ENCODE measurements at places on chromosomes 7 and 10.
A peak's percentile ranks its signal among the peaks of the same experiment; 100 is the strongest.

GRCh38 chr10:51217505-51217904 is 143.2 kb downstream of the PRKG1 start:
- H3K4me3 ChIP-seq = no peak overlapping the region
- no peak for DNase-seq
- no peaks in the 10 kb centered on the region for H3K27me3 ChIP-seq
- no peak overlapping the region for H3K27ac ChIP-seq

GRCh38 chr7:89796481-89796880 is 357.8 kb upstream of the STEAP1 start:
- H3K27me3 ChIP-seq = no peaks in the 10 kb centered on the region
- no peaks in the 10 kb centered on the region for H3K36me3 ChIP-seq
- no peak overlapping the region for H3K27ac ChIP-seq
- no peak overlapping the region for H3K4me3 ChIP-seq
- DNase-seq = no peak

DNA sequence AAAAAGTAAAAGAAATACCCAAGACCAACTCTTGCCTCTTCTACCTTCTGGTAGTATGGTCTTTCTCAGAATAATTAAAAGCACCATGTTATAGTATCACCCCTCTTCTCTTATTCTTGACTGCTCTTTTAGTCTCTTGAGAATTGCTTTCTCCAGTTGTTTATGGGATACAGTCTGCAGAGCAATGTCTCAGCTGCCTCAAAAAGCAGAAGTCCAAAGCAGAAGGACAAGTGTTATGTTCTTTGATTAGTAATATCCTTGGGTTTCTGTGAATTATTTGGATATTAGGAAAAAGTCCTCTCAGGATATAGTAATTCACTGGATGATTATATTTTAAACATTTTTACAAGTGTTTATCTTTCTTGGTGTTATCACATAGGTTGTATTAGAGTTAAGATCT is 7.4 kb downstream of the TAS2R41 start:
- no peak overlapping the region for H3K4me3 ChIP-seq
- H3K4me1 ChIP-seq = no peaks in the 10 kb centered on the region
- no peak for DNase-seq
- no peaks in the 10 kb centered on the region for H3K36me3 ChIP-seq
- no peaks in the 10 kb centered on the region for H3K27me3 ChIP-seq
- no peak overlapping the region for H3K27ac ChIP-seq

- H3K27ac ChIP-seq = no peak overlapping the region
- H3K4me1 ChIP-seq = peaks cover 13% of the 10 kb centered on the region
- DNase-seq = no peak
- H3K4me3 ChIP-seq = no peak overlapping the region
- peaks cover 39% of the 10 kb centered on the region for H3K36me3 ChIP-seq
- no peaks in the 10 kb centered on the region for H3K27me3 ChIP-seq
These were observed 5.7 kb downstream of the GNA12 start for GRCh38 chr7:2838451-2838850.

GRCh38 chr10:1932692-1933094 is 195.4 kb upstream of the ADARB2 start:
- H3K4me3 ChIP-seq = peak overlapping the region; percentile 44
- H3K4me1 ChIP-seq = no peaks in the 10 kb centered on the region
- H3K36me3 ChIP-seq = no peaks in the 10 kb centered on the region
- H3K27ac ChIP-seq = no peak overlapping the region

- peaks cover 4% of the 10 kb centered on the region for H3K4me1 ChIP-seq
- H3K27me3 ChIP-seq = no peaks in the 10 kb centered on the region
- no peak overlapping the region for H3K27ac ChIP-seq
- DNase-seq = no peak
- no peak overlapping the region for H3K4me3 ChIP-seq
These were observed 48.1 kb downstream of the SORBS1 start for GRCh38 chr10:95513008-95513589.

GRCh38 chr7:45420843-45421495 is 153.2 kb upstream of the ADCY1 start:
- no peaks in the 10 kb centered on the region for H3K36me3 ChIP-seq
- H3K27ac ChIP-seq = no peak overlapping the region
- no peaks in the 10 kb centered on the region for H3K27me3 ChIP-seq
- no peak for DNase-seq
- no peaks in the 10 kb centered on the region for H3K4me1 ChIP-seq

- no peaks in the 10 kb centered on the region for H3K4me1 ChIP-seq
- no peak overlapping the region for H3K27ac ChIP-seq
- H3K36me3 ChIP-seq = no peaks in the 10 kb centered on the region
- no peak for DNase-seq
These were observed 6.2 kb upstream of the MACC1 start for GRCh38 chr7:20223356-20223755.

- no peak overlapping the region for H3K27ac ChIP-seq
- no peak overlapping the region for H3K4me3 ChIP-seq
- no peak for DNase-seq
- H3K27me3 ChIP-seq = no peaks in the 10 kb centered on the region
- H3K36me3 ChIP-seq = no peaks in the 10 kb centered on the region
These were observed 196.3 kb downstream of the JCAD start for GRCh38 chr10:29862923-29863614.

DNA sequence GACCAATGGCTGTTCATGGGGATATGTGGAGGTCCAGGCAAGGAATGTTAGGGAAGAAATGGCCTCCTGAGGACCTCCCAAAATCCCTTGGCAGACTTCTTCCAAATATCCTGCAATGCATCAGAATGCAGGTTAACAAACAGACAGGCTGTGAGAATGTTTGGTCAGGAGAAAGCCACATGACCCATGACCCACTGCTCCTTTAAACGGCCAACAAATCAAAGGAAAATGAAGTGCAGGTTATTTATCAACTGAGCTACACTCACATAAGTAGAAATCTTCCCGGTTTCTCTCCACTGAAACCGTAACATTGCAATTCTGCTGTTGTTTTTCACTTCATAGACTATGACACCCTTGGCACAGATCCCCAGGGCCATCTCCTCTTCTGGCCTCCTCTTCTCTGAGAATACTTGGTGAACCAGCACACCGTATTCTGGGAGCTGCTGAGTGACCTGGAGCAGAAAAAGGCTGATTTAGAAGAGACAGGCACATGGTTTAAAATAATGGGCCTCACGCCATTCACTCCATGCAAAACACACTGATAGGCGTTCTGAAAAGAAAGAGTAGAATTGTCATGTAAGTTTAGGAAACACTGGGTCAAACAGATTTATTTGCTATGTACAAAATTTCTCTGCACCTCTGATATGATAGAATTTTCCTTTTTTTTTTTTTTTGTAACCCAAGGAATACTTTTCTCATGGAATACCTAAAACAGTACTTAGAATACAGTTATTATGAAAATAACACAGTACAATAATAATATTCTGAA is 67.8 kb downstream of the FRMPD2 start:
- H3K4me3 ChIP-seq = no peak overlapping the region
- no peaks in the 10 kb centered on the region for H3K4me1 ChIP-seq
- no peaks in the 10 kb centered on the region for H3K36me3 ChIP-seq
- no peak overlapping the region for H3K27ac ChIP-seq

- DNase-seq = no peak
- H3K4me3 ChIP-seq = no peak overlapping the region
- H3K4me1 ChIP-seq = peaks cover 18% of the 10 kb centered on the region
- H3K27me3 ChIP-seq = peaks cover 44% of the 10 kb centered on the region
- no peak overlapping the region for H3K27ac ChIP-seq
These were observed 2.6 kb upstream of the PLXNA4 start for GRCh38 chr7:132578826-132579225.

GRCh38 chr7:109391240-109391639 is 821.6 kb downstream of the DNAJB9 start:
- no peak overlapping the region for H3K4me3 ChIP-seq
- no peaks in the 10 kb centered on the region for H3K4me1 ChIP-seq
- no peaks in the 10 kb centered on the region for H3K36me3 ChIP-seq
- DNase-seq = no peak

- no peak overlapping the region for H3K4me3 ChIP-seq
- no peak for DNase-seq
- no peaks in the 10 kb centered on the region for H3K36me3 ChIP-seq
- no peak overlapping the region for H3K27ac ChIP-seq
These were observed 109.5 kb downstream of the DNAJB6 start for GRCh38 chr7:157446322-157446721.

DNA sequence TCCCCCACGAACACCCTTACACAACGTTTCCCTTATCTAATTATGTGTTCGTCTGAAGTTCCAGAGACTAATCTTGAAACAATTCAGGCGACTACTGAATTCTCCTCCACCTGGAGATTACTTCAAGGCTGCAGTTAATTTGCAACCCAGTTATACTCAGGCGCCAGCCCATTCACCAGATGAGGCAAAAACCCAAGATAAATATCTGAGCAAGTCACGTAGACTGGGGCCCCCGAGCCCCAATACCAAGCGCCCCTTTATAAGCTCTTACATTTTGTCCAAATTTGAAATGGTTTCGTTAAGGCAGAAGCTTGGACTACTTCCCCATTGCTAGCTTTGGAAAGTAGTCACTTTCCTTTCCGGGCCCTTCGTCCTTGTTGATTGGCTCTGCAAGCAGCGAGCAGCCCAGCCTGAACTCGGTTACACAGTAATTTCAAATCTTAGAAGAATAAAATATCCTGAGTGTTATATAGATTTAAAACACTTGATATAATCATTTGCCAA is 1.2 kb downstream of the TPK1 start:
- peaks cover 3% of the 10 kb centered on the region for H3K4me1 ChIP-seq
- no peaks in the 10 kb centered on the region for H3K36me3 ChIP-seq
- H3K27ac ChIP-seq = no peak overlapping the region
- no peaks in the 10 kb centered on the region for H3K27me3 ChIP-seq
- peak overlapping the region; percentile 81 for H3K4me3 ChIP-seq

DNA sequence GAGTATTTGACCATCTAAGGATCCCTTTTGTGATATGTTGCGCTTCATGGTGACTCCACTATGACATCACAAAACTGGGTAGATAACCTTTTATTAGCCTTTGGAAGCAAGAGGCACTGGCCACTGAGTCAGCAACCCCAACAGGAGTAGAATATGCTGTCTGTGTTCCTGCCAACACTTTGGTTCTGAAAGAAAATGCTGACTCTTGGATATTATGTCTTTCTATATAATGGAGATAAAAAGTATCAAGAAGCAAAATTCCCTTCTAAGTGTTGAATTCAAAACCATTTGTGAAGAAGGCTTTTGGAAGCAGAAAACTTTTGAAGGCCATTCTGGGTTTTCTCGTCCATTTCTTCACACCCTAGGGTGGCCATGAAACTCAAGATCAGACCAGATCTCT is 346.2 kb upstream of the LRGUK start:
- no peaks in the 10 kb centered on the region for H3K27me3 ChIP-seq
- H3K36me3 ChIP-seq = no peaks in the 10 kb centered on the region
- H3K27ac ChIP-seq = no peak overlapping the region

- H3K4me1 ChIP-seq = peaks cover 2% of the 10 kb centered on the region
- no peaks in the 10 kb centered on the region for H3K27me3 ChIP-seq
- H3K36me3 ChIP-seq = no peaks in the 10 kb centered on the region
- no peak overlapping the region for H3K4me3 ChIP-seq
- no peak for DNase-seq
These were observed 217.8 kb downstream of the TFEC start for GRCh38 chr7:115812794-115813193.

All from H1 (cell line).